Mucosa of gallbladder (tissue), 1 donor: ENCODE measurements at places on chromosomes 7 and 10.

GRCh38 chr7:11957956-11958355, 126.0 kb upstream of the THSD7A start:
- no peak for DNase-seq

DNA sequence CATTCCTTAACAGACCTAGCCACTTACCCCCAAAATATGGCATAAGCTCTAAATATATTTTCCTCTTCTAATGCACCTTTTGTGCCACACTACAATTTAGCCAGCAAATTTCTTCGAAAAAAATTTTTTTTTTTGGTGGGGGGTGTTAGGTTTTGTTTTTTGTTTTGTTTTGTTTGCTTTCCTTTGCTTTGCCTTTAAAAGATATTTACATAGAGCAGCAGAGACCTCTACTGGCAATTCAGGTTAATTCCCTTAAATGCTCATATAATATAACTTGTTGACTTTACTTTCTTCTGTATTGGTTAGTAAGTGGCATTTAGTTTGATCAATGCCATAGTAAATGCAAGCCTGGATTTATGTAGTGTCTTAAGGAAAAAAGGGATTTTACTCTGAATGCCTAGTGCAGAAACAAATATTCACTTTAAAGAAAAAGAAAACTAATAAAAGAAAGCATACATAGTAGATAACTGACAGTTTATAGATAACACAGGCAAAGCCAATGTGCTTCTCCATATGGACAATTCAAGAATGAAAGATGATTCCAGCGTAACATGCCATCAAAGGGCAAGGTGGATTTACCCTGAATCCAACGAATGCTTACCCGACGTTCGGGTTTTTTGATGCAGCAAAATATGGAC, 1250.6 kb downstream of the GATA3 start:
- no peak for DNase-seq

- no peak for DNase-seq
Measured at GRCh38 chr10:69663369-69663947, 33.4 kb downstream of the FAM241B start.

- DNase-seq: no peak
Measured at GRCh38 chr10:5983774-5984173, 6.4 kb upstream of the IL15RA start.

GRCh38 chr10:89502549-89502948, 32.8 kb downstream of the SLC16A12 start:
- DNase-seq: no peak

GRCh38 chr10:58480321-58480720, 32.4 kb upstream of the BICC1 start:
- no peak for DNase-seq

DNA sequence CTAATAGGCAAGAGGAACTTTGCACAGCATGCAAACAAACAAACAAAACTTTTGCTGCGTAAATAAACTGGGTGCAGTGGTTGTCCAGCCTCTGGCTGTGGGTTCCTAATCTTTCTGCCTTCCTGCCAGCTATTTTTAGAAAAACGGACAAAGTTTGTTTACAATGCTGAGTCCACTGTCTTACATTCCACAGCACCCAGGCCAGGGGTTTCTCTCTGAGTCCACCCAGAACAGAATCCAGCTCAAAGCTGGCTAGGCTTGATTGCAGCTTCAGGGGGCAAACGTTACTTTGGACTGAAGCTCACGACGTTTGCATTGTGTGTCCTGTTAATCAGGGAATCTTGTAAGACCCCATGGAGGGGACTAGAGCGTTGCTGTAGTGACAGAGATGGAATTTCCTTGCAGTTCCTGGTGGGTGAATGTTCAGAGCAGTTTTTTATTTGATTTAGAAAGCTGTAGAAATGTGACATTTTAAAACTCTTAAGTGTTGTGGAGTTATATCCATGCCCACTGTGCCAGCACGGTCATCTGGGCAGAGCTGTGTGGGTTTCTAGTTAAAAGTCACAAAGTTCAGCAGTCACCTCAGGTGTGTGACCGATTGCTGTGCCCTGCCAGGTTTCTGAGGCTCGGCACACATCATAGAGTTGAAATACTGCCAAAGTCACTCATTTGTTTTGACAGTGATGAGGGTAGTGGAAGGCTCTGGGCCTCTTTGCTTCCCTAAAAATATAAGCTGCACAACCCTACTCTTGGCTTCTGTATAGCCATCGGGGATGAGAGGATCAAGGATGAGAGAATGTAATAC, 247.0 kb downstream of the STK31 start:
- no peak for DNase-seq

- peak; percentile 75 for DNase-seq
Measured at GRCh38 chr10:69222157-69223027, 2.3 kb downstream of the HKDC1 start.

GRCh38 chr10:94496010-94496409, 49.6 kb upstream of the HELLS start:
- no peak for DNase-seq
